ENCODE measurements at places on chromosomes 11 and 22.
A peak's percentile ranks its signal among the peaks of the same experiment; 100 is the strongest.

DNA sequence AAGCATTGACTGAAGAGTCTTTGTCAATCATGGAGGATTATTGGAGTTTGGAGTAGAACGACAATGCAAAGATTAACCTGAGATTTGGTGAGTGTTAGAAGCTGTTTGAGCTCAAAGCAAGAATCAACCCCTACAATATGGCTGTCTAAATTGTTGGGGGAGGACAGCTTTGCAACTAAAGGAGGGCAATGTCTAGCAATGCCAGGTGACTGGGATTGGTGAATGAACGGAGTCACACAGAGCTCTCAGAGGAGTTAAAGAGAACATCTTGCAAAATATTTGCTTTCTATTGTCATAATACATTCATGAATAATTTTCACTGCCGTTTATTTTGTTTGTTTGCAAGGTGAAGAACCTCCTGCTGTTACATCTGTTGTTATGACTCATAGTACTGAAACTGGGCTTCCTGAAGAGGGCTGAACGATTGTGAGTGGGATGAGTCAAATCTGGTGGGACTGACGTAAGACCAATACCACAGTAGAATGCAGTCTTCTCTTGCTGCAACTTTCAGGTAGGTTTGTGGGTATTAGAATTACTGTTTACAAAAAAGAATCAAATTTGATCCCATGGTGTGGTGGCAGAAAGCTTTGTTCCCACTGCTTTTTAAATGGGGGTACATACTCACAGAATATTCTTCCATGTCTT, 281.9 kb downstream of the CADM1 start:
- peak; percentile 67 for DNase-seq

DNA sequence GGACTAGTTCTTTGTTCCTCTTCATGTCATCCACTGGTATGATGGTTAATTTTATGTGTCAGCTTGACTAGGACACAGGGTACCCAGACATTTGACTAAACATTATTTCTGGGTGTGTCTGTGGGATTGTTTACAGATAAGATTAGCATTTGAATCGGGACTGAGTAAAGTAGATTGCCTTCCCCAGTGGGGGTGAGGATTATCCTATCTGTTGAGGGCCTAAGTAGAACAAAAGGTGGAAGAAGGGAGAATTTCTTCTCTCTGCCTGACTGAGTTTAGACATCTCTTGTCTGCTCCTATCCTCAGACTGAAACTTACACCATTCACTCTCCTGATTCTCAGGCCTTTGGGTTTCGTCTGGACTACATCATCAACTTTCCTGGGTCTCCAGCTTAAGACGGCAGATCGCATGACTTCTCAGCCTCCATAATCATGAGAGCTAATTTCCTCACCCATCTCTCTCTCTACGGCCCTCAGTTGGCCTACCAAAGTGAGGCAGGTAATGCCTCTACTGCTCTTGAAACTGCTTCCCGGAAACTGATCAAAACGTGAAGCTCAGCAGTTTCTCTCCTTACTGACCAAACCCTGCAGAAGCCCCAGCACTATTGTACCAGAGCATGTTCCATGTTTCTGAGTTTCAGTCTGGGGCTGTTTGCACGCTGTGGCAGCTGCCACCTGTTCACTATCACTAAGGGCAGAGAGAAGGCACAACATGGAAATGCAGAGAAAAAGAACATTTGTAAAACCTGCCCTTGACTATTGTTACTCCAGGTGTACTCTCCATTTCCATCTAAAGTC, 95.4 kb downstream of the NXPE2 start:
- no peak for DNase-seq

- no peak for DNase-seq
Observed at GRCh38 chr11:126390272-126390867, 34.9 kb downstream of the ST3GAL4 start.

DNA sequence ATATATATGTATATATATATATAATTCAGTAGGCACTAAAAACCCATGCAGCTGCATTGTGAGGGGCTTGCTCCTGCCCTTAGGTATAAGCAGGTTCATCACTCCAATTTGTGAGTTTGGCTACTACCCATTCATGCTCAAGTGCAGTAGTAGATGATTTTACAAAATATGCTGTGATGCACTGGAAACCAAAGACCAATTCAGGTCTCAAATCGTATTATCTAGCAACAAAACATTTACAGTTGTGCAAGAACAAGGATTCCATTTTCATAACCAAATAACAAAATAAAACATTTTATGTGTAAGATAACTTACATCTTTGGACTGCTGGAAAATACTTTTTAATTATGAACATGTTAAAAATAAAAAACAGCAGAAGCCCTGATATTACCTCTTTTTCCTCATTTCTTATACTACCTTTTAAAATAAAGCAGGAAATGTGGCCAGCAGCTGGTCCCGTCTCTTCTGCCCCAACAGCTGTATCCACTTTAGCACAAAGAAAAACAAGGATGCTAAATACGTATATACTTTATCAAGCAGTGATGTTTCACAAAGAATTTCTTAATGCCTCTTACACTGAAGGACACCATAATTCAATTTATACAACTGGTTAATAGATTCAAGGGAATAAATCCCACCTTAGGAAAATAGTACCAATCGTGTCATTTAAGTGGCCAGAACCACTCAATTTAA, 2.8 kb downstream of the CREBZF start:
- DNase-seq = no peak

DNA sequence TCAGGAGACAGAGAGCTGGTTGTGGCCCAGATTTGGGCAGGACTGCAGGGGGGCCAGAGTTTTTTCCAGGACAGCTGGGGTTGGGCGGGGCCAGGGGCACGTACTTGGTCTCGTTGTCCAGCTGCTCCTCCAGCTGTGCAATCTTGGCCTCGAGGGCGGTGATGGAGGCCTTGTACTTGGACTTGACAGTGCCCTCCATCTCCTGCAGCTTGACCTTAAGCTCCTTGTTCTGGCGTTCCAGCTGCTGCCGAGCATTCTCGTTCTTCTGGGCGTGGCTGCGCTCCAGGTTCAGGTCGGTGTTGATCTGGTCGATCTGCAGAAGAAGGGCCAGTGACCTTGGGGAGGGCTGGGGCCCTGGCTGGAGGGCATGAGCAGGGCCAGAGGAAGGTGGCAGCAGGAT, 32.1 kb downstream of the APOL1 start:
- no peak for DNase-seq

- no peak for DNase-seq
Observed at GRCh38 chr11:27088353-27088752, 47.7 kb downstream of the BBOX1 start.

DNA sequence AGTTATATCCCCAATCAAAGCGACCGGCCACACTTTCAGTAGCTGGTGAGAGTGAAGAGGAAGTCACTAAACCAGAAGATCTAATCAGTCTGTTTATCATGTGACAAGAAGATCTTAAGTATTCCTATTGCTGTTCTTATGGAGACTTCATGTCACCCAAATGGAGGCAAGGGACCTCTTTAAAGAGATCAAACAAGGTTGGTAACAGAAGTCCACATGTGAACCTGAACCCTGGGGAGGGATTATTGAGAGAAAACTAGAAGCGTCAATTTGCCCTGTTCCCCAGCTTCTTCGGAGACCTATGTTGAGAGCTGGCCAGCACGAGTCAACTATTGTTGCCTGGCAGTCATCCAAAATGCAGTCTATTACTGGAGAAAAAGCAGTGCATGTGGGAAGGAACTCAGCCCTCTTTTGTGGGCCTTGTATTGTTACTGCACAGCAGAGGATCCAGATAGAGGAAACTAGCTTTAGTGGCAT, 76.9 kb upstream of the CTSC start:
- DNase-seq = no peak

GRCh38 chr11:57294225-57295131, 30.3 kb downstream of the TNKS1BP1 start:
- DNase-seq = no peak

DNA sequence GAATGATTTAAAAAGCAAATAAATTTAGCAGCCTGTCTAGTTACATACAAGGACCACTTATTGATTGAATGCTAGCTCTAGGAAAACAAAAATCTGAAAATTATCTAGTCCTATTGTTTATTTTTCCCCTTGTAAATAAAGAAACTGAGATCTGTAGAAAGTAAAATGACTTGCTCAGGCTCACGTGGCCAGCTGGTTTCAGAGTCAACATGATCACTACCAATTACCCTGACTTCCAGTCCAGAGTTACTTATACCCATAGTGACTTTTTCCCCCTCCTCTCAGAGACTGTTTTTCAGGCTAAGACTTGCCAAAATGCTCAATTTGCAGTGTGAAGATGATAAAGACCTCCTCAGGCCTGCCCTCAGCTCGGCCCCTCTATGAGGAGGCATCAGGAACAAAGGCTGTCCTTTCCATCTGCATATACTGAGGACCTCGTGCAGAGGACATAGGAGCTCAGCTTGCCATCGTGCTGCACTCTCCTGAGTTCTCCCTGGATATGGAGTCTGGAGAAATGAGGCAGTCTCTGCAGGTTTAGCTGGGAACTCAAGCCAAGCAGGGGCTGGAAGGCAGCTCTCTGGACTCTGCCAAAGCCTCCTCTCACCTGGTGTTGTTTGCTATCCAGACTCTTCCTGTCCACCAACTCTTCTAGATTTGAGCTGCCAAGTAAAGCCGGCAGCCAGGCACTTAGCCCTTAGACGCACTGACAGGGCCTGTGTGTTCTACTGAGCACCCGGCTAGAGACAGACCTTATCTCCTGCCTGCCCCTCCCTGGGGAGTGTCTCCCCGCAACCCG, 883.3 kb downstream of the NTM start:
- no peak for DNase-seq

DNA sequence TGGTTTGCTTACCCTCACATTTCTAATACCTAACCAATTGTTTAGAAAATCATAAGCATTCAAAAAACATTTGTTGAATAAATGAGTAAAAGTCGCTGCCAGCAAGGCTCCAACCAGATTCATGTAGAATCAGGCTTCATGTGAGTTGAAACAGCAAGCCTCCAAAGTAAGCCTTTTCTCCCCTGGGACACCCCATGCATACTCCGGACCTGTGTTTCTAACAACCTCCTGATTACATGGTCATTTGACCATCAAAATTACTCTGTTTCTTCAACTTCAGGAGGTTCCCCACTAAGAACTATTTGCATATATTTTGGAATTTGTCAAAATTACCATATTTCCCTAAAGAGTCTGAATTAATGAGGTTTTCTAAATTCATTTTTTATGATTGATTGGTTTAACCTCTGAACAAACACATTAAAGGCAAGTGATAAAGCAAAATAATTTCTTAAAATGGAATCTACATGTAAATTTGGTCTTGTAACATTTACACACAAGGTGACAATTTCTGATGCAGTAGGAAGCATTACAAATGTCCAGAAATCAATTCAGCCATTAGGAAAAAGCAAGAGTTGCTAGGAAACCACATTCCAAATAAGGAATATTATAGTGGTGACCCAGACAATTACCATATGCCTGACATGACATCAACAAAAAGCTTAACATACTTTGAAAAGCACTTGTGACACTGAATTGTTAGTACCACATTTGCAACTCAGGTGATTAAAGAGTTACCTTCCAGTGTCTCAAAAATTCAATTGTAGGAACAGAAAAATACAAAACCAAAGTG, 252.6 kb downstream of the GUCY1A2 start:
- DNase-seq = no peak

GRCh38 chr22:39325392-39325932, 6.0 kb upstream of the RPL3 start:
- DNase-seq = no peak

GRCh38 chr22:37258753-37259401, 14.8 kb upstream of the RAC2 start:
- no peak for DNase-seq

GRCh38 chr11:81070948-81071347, 1630.1 kb upstream of the TENM4 start:
- DNase-seq = no peak

- DNase-seq = no peak
Observed at GRCh38 chr11:37171451-37171850, 573.4 kb upstream of the RAG2 start.

- DNase-seq = no peak
Observed at GRCh38 chr22:48362721-48363404, 1464.8 kb downstream of the BRD1 start.

DNA sequence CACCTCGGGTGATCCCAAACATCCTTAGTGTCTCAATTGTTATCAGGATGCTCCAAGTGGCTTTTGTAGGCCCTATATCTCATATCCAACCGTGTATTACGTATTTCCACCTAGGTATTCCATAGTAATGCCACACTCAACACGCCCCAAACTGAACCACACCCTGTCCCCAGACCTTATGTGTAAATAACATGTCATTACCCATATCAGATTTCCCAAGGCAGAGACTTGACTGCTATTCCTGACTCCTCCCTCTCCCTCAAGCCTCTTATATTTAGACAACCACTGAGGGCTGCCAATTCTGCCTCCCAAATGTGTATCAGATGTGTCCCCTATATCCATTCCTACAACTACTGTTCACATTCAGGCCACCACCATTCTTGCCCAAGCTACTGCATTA, 132.8 kb upstream of the NCAM1 start:
- no peak for DNase-seq

DNA sequence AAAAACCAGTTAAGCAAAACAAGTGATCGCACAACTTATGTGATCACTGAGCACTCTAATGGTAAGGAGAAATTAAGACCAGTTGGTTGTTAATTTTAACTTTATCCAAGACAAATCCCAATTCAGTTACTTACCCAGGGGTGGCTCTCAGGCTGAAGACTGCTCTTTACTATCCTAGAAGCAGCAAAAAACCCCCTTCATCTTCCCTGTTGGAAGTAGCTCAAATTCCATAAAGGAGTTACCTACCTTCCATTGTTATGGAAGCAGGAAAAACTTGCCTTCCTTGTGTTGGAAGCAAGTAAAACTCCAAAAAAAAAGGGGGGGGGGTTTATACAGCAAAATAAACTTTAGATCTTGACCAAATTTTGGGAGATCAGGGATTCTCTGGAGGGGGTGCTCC, 5.2 kb upstream of the MRPL16 start:
- DNase-seq = no peak

DNA sequence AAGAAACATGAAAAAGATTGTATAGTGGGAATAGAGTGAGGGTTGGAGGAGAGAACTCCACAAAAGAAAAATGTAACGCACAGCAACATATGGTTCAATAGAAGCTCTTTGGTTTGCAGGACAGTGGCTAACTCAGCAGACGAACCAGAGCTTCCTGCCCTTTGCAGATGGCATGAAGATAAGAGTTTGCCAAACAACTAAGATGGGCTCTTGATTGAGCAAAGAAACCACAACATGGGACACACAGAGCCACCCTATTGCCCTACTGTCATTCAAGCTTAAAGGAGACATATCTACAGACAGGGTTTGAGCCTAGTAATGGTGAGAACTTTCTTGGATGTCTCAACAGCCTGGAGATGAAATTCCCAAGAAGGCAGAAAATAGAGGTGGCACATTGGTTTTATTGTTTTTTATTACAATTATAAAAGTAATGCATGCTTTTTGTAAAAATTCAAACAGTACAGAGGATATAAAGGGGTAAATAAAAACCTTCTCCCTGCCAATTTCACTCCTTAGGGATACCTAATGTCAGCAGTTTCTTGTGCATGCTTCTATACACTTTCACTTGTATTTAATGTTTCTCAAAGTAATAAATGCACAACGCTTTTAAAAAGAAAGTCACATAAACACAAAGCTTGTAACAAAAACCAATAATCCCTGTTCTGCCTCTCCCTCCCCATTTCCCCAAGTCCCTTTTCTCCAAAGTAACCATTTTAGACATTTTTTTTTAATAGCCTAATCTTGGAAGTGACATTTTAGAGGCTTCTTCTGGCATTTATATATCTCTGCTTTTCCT, 63.7 kb downstream of the COPB1 start:
- no peak for DNase-seq
